ENCODE measurements at places on chromosomes 12 and 14.

GRCh38 chr12:70664465-70664881 is 27.2 kb upstream of the PTPRB start:
- DNase-seq = no peak

- no peak for DNase-seq
Measured at GRCh38 chr14:32009976-32010581, 67.0 kb upstream of the ARHGAP5 start.

DNA sequence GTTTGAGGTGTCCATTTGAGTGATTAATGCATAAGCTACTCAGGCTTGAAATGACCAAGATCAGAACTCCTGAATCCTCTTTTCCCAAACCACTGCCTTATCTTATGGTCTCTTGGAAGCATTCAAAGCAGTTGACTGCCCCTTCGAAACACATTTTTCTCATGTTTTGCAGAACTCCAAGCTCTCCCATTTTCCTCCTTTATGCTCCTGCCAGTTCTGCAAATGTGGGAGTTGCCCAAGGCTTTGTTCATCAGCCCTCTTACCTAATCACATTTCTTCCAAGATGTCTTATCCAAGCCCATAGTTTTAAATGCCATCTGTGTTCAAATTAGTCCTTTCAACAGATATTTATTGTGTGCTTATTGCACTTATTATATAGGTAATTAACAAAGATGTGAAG is 1.8 kb upstream of the DNAAF2 start:
- DNase-seq = no peak

GRCh38 chr12:72872238-72872887 is 600.2 kb downstream of the TRHDE start:
- DNase-seq = no peak

DNA sequence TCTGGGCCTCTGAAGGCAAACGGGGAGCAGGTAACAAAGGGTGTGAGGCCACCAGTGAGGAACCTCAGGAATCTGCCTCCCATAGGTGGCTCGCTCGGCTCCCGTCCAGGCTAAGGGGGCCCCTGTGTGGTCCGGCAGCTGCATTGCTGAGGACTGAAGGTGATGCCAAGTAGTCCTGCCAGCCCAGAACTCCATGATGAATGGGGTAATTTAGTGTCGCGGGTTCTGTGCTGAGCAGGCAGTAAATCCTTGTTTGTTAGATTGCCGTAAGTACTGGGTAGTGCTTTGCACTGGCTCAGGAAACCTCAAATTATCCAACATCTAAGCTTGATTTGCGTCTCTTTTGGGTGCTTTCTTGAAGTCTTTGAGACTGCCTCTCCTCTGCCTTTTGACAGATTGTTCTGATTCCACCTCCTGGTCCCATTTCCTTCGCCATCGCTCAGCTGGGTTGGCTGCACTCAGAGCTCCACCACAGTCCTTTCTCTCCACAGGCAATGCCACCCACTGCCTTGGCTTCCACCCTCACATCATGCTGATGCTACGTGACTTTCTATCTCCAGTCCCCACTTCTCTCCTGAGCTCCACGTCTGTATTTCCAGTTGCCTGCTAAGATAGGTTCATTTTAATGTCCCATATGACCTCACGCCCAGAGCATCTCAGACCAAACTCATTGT is 392.0 kb downstream of the FUT8 start:
- no peak for DNase-seq

- no peak for DNase-seq
Measured at GRCh38 chr14:24613241-24613640, 3.8 kb upstream of the GZMH start.

DNA sequence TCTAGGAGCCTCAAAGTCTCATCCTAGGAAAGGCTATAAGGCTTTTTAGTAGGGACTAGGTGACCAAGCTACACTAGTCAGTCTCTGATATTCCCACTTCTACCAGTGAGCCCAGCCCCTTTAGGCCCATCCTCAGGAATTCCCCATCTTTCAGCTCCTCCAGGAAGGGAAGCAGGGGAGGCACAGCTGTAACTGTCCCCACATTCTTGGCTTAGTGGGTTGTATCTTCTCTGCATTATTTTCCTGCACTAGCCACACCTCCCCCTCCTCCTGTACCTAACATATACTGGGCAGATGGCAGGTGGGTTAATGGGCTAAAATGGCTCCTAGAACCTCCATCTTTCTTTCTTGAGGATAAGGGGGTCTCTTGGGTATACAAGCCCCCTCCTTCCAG is 424 bp upstream of the CYP27B1 start:
- no peak for DNase-seq

DNA sequence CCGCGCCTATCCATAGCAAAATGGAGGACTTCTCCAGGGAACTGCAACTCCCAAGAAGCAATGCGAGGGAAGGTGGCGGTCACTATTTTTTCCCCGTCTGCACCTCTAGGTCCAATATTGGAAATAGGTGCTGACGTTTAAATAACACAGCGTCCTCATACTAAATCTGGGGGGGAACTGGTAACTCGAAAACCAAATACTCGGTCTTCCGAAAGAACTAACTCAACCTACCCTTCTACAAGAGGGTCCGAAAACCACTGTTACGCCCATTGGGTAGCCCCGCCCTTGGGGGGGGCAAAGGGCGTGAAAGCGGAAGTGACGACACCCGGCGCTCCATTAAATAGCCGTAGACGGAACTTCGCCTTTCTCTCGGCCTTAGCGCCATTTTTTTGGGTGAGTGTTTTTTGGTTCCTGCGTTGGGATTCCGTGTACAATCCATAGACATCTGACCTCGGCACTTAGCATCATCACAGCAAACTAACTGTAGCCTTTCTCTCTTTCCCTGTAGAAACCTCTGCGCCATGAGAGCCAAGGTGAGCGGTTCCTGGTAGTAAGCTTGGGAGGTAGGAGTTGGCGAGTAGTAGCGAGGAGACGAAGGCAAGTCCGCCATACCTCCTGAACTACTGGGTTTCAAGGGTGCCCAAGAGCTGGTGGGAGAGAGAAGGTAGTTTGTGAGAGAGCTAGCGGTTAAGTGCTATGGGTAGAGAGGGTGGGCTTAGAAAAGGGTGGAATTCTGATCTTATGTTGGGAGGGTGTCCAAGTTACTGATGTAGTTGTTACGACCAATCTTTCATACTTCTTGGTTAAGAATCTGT is at the start of gene RPL41:
Gene RPL41 (plus strand): TSS at position 367 of the 815 bp plus-strand sequence.
- DNase-seq = peak; percentile 98

- DNase-seq = no peak
Measured at GRCh38 chr12:89345830-89346740, 6.2 kb downstream of the DUSP6 start.

DNA sequence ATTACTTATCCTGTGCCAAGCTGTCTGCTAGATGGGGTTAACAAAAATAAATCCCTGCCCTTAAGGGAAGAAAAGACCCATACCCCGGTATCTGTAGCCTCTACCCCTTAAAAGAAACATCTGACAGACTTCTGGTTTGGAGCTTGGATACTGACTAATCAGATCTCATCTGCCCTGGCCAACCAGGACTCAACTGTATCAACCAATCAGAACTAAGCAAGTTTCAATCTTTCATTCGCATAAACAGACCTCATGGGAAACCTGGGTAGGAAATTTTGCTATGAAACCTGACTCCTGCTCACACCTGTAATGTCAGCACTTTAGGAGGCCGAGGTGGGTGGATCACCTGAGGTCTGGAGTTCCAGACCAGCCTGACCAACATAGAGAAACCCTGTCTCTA is 26.4 kb upstream of the PRMT8 start:
- no peak for DNase-seq

GRCh38 chr12:50162230-50162629 is 4.9 kb downstream of the CERS5 start:
- DNase-seq = no peak

GRCh38 chr14:95431199-95432143 is 85.0 kb downstream of the SYNE3 start:
- no peak for DNase-seq

GRCh38 chr12:26402648-26403047 is 207.3 kb downstream of the SSPN start:
- DNase-seq = no peak

DNA sequence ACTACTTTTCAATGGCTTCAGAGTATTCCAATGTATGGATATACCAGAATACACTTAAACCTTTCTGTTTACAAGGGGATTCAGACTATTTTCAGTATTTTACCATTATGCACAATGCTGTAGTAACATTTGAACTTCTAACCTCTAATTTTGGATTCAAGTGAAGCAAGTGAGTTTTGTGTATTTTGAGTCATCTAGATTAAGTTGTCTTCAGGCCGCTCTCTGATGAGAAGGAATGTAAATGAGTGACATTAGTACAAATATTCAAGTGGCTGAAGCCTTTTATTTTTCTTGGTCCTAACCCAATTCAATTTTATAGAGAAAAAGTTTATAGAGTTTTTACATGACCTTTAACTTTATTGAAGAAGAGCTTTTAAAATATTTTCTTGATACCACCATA is 125.6 kb downstream of the PDE3A start:
- no peak for DNase-seq

DNA sequence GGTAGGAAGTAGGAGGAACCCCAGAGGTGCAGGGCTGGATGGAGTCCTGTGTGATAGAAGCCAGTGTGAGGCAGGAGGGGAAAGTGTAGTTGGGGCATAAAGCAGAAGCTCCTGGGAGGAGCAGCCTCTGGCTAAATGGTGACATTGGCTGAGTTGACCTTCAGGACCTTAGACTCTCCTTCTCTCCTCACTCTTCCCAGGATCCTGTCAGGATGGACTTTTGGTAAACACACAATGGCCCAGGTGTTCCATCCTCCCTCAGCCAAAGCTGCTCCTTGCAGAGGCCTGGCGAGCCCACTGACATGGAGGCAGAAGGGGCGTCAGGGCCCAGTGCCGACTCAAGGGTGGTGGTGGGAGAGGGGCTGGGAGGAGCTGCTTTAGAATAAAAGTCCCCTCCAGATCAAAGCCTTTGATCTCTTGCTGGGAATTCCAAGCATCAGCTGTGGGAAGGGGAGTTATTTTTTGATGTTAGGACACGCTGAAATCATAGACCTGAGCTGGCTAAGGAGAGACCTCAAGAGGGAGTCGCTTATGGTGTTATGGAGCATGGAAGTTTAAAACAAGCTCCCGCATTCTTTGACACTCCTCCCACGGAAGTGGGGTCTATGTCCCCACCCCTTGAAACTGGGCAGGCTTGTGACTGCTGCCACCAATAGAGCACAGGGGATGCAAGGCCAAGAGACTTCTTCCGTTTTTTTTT is 44.1 kb downstream of the SMIM41 start:
- DNase-seq = no peak

GRCh38 chr12:24095245-24095644 is 145.8 kb upstream of the SOX5 start:
- no peak for DNase-seq

- DNase-seq = no peak
Measured at GRCh38 chr14:47722929-47723693, 47.7 kb upstream of the MDGA2 start.

- no peak for DNase-seq
Measured at GRCh38 chr14:23939607-23940326, 13.8 kb upstream of the DHRS4 start.

DNA sequence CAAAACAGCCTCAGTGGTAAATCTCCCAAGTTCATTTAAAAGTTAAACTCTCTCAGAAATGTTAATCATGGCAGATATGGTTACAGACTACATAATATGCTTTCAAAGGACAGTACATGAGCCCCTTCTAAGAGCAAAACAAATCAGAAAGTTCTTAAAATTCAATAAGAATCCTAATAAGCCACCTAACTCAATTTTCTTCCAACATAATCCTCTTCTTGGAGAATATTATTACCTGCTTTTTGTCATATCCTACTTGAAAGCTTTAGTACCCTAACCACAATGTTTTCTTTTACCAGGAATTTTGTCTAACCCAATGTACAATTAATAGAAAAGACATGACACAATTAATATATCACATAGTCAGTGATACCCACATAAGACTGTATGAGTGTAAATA is 236.5 kb upstream of the ATP2B1 start:
- DNase-seq = no peak

- DNase-seq = no peak
Measured at GRCh38 chr14:71355324-71356201, 448.3 kb downstream of the PCNX1 start.

GRCh38 chr12:131066886-131067490 is 113.3 kb downstream of the ADGRD1 start:
- DNase-seq = no peak

- no peak for DNase-seq
Measured at GRCh38 chr12:92551210-92551609, 151.6 kb upstream of the PLEKHG7 start.

- no peak for DNase-seq
Measured at GRCh38 chr12:61993734-61994345, 266.4 kb upstream of the USP15 start.

- DNase-seq = no peak
Measured at GRCh38 chr12:124125203-124125871, 152.3 kb downstream of the ZNF664 start.

- DNase-seq = no peak
Measured at GRCh38 chr12:86407620-86408208, 151.5 kb upstream of the MGAT4C start.

- no peak for DNase-seq
Measured at GRCh38 chr12:110917467-110917866, 2.9 kb downstream of the MYL2 start.

- DNase-seq = no peak
Measured at GRCh38 chr12:64876388-64877071, 52.1 kb downstream of the TBC1D30 start.

DNA sequence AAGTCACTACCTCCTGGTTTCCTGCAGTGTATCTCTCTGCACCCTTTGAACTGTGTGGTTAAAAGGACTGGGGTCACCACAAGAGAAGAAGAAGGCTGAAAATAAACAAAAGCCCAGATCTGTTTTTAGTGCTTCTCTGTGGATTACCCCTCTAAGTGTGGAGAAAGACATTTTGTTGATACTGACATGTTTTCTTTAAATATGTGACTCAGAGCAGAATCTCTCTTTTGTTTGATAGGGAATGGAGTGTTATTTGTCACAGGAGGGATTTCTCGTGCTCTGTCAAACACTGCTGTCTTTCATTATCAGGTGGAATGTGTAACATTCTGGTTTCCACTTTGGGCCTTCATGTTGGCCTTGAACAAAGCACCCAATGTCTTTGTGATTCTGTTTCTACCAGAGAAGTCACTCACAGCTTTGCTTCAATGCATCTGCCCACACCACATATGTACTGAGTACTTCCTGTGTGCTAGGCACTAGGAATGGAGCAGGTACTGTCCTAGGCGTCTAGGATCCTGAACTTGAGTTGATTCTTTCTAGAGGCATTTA is 82.1 kb downstream of the PLXNC1 start:
- no peak for DNase-seq

GRCh38 chr12:32296567-32296966 is 102.8 kb upstream of the FGD4 start:
- DNase-seq = no peak

DNA sequence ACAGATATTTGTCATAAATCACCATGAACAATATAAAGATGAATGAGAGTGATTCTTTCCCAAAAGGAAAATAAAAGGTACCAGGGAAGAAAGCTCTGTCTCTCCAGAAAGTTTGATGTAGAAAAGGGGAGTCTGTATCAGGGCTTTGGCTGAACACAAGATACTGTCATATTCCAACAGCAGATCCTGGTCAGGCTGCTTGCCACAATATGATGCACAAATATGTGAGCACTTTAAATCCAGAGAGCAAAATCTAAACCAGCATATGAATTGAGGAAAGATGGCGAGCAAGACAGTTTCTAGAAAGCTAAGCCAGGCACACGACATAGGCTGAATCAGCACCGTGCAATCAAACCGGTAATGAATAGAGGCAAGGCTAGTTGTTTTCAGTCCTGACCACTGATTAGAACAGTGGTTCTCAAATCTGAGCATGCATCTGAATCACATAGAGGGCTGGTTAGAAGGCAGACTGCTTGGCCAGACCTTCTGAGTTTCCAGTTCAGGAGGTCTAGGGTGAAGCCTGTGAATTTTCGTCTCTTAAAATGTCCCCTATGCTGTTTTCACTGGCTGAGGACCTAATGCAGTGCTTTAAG is 60.7 kb downstream of the PLCZ1 start:
- no peak for DNase-seq

All from liver (tissue), 10 donors.